ENCODE measurements at places on chromosomes 2 and 18.
A peak's percentile ranks its signal among the peaks of the same experiment; 100 is the strongest.

DNA sequence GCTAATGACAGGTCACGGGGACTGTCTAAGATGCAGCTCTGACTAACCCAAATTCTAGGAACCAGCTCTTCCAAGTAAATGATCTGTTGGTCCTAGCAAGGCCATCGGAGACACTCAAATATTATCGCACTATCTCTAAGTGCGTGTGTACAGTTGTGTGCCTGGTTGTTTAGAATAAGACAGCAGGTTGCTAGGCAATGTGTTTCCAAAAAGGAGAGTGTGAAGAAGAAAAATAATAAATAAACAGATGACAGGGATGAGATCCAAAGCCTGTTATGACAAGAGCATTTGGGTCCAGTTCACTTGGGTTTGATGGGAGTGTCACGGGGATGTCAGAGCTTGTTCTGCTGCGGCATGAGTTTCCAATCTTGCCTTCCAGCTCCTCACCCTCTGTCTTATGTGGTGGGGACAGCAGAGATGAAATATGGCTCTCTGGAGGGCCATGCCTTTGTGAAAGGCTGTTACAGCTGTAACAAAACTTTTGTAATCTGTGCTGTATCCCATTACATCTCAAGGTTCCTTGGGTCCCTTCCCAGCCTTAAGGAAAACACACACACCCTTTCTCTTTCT is 127.5 kb upstream of the TNP1 start:
- H3K36me3 ChIP-seq, result no peaks in the 10 kb centered on the region
- H3K27me3 ChIP-seq, result no peaks in the 10 kb centered on the region
- DNase-seq, result no peak
- no peak overlapping the region for H3K4me3 ChIP-seq

- no peaks in the 10 kb centered on the region for H3K27me3 ChIP-seq
- no peak overlapping the region for H3K27ac ChIP-seq
- H3K4me1 ChIP-seq, result no peaks in the 10 kb centered on the region
Measured at GRCh38 chr18:23351521-23351920, 101.6 kb upstream of the RIOK3 start.

GRCh38 chr2:37602040-37602439 is 69.4 kb downstream of the CDC42EP3 start:
- 0 out of 2 replicates have a peak, but pooled peaks cover 2% of the 10 kb centered on the region for H3K36me3 ChIP-seq
- H3K27me3 ChIP-seq, result no peaks in the 10 kb centered on the region
- no peak for DNase-seq
- no peaks in the 10 kb centered on the region for H3K4me1 ChIP-seq

GRCh38 chr2:160283675-160284074 is 83.6 kb upstream of the ITGB6 start:
- H3K27me3 ChIP-seq, result no peaks in the 10 kb centered on the region
- H3K36me3 ChIP-seq, result peaks cover 24% of the 10 kb centered on the region
- no peak for DNase-seq
- no peaks in the 10 kb centered on the region for H3K4me1 ChIP-seq

DNA sequence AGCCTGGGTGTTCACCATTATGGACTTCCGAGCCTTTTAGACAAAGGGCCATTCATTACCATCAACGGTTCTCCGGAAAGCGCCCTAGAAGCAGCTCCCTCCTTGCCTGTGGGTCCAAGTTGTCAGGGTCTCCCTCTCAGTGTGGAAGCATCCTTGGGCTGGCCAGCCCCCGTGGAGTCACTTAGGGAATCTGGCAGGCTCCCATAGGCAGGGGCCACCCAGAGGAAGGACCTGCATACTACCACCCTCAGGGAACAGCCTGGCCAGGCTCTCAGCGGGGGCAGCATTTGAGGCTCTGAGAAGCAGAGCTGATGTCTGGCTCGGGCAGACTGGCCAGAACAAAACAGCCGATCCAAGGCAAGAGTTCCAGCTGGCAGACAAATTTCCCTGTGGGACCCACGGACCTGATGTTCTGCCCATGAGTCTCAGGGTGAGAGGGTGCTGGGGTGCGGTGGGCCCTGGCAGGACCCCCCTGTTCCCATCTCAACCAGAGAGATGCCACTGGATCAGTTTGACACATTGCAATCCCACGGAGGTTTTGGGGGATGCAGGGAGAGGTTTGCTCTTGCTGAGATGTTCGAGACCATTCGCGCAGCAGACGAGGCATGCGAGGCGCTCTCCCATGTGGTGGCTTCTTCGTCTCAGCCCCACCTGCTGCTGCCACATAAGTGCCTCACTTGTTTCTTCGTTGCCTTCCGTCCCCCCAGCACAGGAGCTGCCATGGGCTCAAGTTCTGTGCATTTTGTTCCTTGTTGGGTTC is 56.9 kb downstream of the ACKR3 start:
- H3K27me3 ChIP-seq, result no peaks in the 10 kb centered on the region
- no peak for DNase-seq
- no peak overlapping the region for H3K4me3 ChIP-seq
- H3K36me3 ChIP-seq, result no peaks in the 10 kb centered on the region

GRCh38 chr18:22951823-22952222 is 18.7 kb downstream of the RBBP8 start:
- H3K4me3 ChIP-seq, result no peak overlapping the region
- peaks cover 56% of the 10 kb centered on the region for H3K36me3 ChIP-seq
- H3K27me3 ChIP-seq, result no peaks in the 10 kb centered on the region
- no peak overlapping the region for H3K27ac ChIP-seq
- no peaks in the 10 kb centered on the region for H3K4me1 ChIP-seq

DNA sequence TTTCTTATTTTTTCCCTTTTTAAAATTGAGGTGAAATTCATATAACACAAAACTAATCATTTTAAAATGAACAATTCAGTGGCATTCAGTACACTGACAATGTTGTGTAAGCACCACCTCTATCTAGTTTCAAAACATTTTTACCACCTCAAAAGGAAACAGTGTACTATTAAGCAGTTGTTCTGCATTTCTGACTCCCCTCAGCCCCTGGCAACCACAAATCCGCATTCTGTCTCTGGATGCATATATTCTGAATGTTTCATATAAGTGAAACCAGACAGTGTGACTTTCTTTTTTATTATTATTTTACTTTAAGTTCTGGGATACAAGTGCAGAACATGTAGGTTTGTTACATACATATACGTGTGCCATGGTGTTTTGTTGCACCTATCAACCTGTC is 19.2 kb upstream of the TANK start:
- DNase-seq, result no peak
- H3K4me1 ChIP-seq, result no peaks in the 10 kb centered on the region
- H3K27ac ChIP-seq, result no peak overlapping the region
- no peaks in the 10 kb centered on the region for H3K27me3 ChIP-seq
- H3K4me3 ChIP-seq, result no peak overlapping the region

- H3K27me3 ChIP-seq, result no peaks in the 10 kb centered on the region
- no peak for DNase-seq
- H3K27ac ChIP-seq, result no peak overlapping the region
- H3K36me3 ChIP-seq, result no peaks in the 10 kb centered on the region
Measured at GRCh38 chr2:96530474-96531357, 5.8 kb upstream of the ARID5A start.

DNA sequence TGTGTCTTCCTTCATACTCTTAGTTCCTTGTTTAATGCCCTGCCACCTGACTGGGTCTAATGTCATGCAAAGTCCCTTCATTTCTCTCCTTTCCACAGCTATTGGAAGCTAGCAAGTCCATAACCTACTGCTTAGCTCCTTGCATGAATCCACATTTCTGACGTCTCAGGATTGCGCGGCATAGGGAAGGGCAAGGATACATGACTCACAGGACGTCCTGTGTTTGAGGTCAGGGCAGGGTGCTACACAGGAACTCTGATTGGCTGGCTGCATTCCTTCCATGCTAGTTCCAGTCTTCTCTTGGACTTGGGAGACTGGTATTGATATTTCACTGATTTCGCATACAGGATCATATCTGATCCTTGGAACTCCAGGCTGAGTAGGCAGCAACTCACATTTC is 137.9 kb downstream of the CDH2 start:
- H3K27ac ChIP-seq, result no peak overlapping the region
- no peak overlapping the region for H3K4me3 ChIP-seq
- no peaks in the 10 kb centered on the region for H3K27me3 ChIP-seq
- no peaks in the 10 kb centered on the region for H3K36me3 ChIP-seq
- no peak for DNase-seq

- no peaks in the 10 kb centered on the region for H3K36me3 ChIP-seq
- DNase-seq, result peak; percentile 41
- H3K4me3 ChIP-seq, result no peak overlapping the region
Measured at GRCh38 chr18:55998071-55998522, 410.1 kb upstream of the TCF4 start.
